ENCODE measurements at places on chromosomes 11 and 22.

- no peak for DNase-seq
Observed at GRCh38 chr11:66070604-66071380, 720 bp downstream of the PACS1 start.

GRCh38 chr22:17897858-17898257 lies 123.6 kb upstream of the BID start:
- no peak for DNase-seq

DNA sequence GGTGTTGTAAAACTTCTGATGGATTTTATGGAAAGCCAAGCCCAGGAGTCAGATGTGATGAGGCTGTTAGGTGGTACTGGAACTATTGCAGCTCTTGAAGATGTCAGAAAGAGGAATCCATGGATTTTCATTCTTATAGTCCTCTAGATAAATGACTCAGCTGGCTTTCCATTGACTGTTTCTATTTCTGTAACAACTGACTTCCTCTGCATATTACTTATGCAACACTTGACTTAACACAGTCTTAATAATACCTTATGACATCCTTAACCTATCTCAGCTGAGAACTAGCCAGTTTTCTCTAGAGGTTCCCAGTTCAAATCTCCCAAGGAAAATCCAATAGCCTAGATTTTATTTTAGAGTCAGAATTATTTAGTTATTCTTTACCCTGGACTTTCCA lies 263.8 kb downstream of the LUZP2 start:
- DNase-seq = no peak

- no peak for DNase-seq
Observed at GRCh38 chr22:30289980-30290313, 642 bp upstream of the CASTOR1 start.

- no peak for DNase-seq
Observed at GRCh38 chr11:104583857-104584256, 314.4 kb downstream of the CASP12 start.

- DNase-seq = no peak
Observed at GRCh38 chr11:61334434-61335354, 1.7 kb downstream of the TKFC start.

DNA sequence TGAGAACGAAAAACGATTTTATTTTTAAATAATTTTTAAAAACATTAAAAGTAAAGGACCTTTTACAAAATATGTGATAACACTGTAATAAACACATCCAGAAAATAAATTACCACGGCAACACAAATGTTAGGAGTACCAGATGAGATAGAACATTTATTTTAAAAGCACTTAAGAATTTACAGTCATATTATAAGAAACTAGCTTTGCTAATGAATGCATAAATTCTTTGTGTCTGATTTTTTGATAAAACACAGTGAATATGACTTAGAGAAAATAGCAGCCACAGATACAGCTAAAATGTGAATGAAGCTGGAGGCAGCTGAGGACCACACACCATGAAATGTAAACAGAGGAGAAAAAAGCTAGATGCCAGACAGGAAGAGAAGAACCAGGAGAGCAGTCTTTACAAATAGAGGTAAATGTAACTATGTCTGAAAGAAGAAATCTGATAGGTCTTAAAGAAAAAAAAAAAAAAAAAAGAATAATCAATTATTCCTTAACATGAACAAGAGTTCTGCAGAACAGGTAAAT lies 14.6 kb downstream of the CCDC34 start:
- DNase-seq = no peak

GRCh38 chr11:118438314-118438931 lies 2.1 kb downstream of the KMT2A start:
- peak; percentile 79 for DNase-seq

DNA sequence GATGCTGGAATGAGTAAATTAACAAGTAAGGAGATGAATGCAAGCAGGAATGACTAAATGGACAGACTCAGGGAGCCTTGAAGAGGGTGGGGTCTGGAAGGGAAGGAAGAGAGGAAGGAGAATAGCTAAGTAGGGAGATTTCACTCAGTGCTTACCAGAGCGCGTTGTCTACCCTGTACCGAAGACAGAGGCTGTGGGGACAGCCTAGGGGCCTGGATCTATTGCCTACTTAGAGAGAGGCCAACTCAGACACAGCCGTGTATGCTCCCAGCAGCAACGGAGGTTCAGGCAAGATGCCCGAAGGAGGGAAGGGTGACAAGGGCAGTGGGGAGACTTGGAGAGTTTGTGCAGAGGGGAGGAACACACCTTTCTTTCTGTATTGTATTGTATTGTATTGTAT lies at the start of gene FOLR2:
FOLR2 (plus strand) TSS at position 157 of the 400 bp plus-strand sequence. CDS start 1,791 bp downstream, outside the sequence.
- no peak for DNase-seq

- peak; percentile 70 for DNase-seq
Observed at GRCh38 chr22:41274856-41275255, 11.1 kb downstream of the RANGAP1 start.

DNA sequence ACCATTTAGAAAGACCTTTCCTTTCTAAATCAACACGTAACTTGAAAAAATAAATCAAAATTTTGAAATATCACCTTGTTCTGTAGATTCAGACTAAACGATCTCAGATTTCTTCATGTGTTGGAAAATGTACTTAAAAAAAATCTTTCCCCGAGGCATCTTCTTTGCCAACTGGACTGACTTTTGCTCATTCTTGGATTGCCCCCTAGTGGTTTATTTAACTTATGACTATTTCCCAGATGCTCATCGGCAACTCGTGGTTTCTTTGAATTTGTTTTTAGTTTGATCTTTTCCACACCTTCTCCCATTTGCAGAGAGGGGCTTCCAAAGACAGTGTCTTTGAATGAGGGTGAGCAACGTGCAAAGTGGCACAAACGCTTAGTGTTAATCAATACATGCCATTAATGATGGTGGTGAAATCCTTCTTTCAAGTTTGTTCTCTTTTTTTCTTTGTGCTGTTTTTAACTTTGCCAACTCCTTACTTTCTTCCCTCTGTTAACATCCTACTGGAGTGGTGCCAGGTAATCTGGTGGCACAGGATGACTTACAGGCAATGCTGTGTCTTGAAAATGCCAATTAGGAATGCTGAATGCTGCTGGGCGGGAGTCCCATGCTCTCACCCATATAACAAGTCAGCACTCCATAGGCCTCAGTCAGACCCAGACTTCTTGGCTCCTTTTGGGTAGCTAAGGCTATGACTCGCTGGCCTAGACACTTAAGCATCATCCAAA lies 18.3 kb downstream of the PRSS23 start:
- peak; percentile 66 for DNase-seq

- no peak for DNase-seq
Observed at GRCh38 chr11:50298182-50298988, 265.7 kb downstream of the OR4C45 start.

DNA sequence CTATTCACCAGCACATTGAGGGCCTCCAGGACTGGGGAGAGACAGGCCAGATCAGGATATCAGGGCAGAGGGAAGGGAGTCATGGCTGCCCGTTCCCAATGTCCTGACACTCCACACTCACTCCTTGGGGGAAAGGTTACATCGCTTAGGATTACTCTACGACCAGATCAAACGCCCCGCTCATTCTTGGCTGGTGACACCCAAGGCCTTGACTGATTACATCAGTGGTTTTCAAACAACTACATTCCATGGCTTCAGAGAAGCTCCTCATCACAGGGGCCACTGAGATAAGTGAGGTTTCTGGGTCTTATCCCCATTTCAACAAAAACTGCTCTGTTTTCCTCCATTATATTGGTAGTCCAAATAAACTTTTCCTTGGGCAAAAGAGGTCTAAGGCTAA lies 15.0 kb downstream of the UBE2L6 start:
- DNase-seq = no peak

GRCh38 chr11:69217276-69218105 lies 61.8 kb downstream of the SMIM38 start:
- no peak for DNase-seq

DNA sequence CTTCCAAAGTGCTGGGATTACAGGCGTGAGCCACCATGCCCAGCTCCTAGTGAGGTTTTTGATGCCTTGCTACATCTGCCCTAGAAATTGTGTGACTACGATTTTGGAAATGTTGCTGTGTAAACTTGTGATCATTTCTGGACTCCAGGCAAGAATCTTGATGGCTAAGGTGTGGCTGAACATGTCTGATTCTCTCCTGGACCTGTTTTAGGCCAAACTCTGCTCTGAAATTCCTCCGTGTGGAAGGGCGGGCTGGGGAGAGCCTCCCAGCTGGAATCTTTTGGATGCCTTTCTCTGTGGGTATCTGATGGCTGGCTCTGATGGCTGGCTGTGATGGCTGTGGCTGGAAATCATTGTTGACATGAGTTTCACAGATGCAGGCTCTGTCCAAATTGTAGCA lies 8.2 kb downstream of the PNPLA3 start:
- no peak for DNase-seq

DNA sequence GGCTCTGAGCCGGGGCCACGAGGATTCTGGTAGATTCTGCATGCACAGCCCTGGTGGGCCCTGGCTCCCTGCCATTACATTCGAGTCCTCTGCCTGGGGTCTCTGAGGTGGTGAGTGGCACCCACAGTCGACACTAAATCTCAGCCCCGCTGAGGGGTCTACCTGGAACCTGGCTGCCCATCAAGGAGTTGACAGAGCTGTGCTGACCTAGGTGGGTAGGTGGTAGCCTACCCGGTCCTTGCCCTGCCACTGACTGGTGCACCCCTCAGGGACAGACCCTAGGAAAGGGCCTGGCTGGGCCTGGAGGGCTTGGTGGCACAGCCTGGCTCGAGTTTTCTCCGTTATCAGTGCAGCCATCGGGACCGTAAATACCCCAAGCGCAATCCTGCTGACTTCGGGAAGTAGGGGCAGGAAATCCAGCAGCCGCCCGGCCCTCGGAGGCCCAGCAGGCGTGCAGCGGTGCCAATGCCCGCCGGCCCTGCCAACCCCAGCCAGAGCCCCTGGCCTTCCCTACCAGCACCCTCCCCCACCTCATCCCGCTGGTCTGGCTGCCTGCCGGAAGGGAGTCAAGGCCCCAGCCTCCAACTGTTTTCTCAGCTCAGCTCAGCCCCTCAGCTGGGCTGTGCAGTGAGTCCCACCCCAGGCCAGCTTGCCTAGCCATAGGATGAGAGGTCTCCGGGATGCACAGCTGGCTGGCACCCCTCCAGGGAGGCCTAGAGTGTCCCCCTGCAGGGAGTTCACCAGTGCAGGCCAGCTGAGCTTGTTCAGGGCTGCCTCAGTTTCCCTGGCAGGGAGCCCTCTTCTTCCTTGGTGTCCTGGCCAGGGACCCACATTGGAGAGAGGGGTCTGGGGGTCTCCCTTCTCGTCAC lies 80.4 kb upstream of the KCNQ1OT1 start:
- no peak for DNase-seq

DNA sequence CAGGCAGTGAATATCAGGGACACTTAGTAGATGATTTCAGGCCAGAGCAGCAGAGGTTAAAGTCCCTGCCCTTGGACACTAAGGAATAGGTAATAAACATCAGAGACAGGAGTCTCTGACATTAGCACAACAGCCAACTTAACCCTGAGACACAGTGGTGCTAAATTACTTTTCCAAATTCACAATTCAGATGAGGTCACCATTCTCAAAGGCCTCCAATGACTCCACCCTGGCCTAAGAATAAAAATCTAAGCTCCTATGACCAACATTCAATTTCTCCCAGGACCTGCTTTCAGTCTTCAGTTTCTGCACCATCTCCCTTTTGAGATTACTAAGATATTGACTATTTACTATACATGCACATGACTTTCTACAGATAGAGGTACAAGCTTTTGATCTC lies 42.0 kb downstream of the BLID start:
- DNase-seq = no peak

GRCh38 chr22:47230741-47231140 lies 468.3 kb downstream of the TBC1D22A start:
- no peak for DNase-seq

GRCh38 chr11:65124480-65125196 lies 2.5 kb downstream of the MRPL49 start:
- DNase-seq = no peak

DNA sequence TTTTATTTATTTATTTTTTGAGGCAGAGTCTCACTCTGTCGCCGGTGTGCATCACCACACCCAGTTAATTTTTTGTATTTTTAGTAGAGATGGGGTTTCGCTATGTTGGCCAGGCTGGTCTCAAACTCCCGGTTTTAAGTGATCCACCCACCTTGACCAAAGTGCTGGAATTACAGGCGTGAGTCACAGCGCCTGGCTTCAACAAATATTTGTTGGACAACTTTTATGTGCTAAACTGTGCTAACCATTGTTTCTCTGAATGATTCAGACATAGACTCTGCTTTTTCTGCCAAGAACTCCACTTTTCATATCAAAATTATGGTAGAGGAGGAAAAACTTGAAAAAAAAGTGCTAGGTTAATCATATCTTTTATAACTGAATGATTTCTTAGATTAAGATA lies 36.3 kb downstream of the MMP7 start:
- no peak for DNase-seq

DNA sequence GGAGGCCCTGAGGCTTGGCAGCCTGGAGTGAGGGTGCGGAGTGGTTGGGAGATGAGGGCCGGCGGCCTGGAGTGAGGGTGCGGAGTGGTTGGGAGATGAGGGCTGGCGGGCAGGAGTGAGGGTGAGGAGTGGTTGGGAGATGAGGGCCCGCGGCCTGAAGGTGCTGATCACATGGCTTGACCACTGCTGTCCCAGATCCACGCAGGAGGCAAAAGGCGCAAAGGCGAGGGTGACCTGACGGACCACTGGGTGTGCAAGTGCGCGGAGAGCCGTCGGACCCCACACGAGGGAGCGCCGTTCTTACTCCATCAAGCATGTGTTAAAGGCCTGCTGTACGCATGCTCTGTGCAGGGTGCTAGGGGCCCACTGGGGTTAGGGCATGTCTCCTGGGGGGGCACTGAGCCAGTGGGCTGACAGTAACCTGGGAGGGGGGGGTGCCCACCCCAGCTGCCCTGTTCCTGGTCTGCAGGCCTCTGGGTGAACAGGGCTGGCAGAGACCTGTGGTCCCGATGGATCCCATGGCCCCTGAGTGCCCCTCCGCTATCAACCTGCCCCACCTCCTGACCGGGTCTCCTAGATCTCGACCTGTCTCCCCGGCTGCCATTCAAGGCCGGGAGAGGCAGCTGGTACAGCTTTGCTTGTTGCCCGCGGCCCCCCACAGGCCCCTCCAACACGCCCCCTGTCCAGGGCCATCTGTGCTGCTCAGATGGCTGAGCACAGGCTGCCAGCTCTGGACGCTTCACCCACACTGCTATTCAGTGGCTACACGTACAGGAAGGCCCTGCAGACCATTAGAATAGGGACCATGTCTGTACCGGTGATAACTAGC lies 21.1 kb downstream of the MRGPRD start:
- no peak for DNase-seq
